Activated T-helper 17 cell treated with anti-CD3 and anti-CD28 coated beads, Interleukin-2, amount 50 U/mL, for 72 hours (primary cell): ENCODE measurements at places on chromosomes 3 and 15. TPM values are rescaled to one million over a fixed set of nuclear protein-coding genes. Genes with fewer than 3 reads are reported as not detected.

- no peak for ATAC-seq
Observed at GRCh38 chr15:40598126-40598525, 4.1 kb downstream of the KNL1 start.

DNA sequence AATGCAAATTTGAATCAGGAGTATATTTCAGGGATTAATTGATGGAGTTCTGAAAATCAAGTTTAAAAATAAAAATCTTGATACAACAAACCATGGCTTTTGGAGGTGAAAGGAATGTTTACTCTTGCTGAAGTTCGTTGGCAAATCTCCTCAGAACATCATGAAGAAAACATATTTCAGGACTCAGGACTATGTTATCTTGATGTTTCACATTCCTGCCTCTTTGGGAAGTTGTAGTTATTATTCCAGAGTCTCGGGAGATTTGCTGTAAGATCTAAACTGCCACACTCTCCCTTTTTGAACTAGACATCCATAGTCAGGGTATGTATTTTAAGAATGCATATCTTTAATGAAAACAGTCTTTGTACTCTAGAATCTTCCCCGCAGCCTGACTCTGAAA lies 271.2 kb downstream of the RBMS3 start:
- no peak for ATAC-seq

GRCh38 chr3:53153264-53153823 lies 7.7 kb upstream of the PRKCD start:
- no peak for ATAC-seq

DNA sequence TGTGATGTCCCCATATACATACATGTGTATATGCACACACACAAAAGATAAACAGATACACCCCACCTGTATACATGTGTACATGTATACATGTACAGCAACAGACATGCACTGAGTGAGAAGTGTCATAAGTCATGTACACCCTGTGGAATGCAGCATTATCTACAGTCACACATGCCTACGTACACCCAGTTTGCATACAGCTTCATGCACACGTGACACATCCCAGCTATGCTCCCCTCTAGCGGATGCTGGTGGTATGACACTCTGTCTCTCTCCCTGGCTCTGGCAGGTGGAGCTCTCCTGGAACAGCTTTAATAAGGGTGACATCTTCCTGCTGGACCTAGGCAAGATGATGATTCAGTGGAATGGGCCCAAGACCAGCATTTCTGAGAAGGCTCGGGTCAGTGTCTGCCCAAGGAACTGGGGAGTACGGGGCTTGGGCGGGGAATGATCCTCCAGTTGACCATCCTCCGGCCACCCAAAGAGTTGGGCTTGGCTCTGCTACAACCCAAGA lies 6.3 kb downstream of the VILL start:
- peak; percentile 58 for ATAC-seq

- ATAC-seq = no peak
Observed at GRCh38 chr3:182323126-182323700, 470.1 kb upstream of the ATP11B start.

TM2D3 gene
- 45.6 TPM for total RNA-seq

DNA sequence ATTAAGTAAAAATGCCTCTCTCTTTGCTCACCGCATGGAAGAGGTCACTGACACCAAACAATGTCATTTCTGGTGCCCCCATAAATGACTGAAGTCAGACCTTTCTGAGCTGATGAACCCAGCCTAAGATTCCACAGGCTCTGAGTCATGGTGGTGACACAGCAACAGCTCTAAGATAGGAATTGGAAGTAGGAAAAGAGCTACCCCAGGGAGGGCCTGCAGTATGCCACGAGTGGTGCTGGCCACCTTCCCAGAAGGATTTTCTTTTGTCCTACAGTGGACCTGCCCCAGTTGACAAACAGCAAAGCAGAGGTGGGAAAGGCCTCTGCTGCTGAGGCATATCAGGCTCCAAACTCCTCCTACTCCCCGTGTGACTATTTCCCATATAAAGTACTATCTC lies 208.1 kb downstream of the MINAR1 start:
- no peak for ATAC-seq

SI gene
- not detected for total RNA-seq

ATP10A gene
- 15.5 TPM for total RNA-seq

DNA sequence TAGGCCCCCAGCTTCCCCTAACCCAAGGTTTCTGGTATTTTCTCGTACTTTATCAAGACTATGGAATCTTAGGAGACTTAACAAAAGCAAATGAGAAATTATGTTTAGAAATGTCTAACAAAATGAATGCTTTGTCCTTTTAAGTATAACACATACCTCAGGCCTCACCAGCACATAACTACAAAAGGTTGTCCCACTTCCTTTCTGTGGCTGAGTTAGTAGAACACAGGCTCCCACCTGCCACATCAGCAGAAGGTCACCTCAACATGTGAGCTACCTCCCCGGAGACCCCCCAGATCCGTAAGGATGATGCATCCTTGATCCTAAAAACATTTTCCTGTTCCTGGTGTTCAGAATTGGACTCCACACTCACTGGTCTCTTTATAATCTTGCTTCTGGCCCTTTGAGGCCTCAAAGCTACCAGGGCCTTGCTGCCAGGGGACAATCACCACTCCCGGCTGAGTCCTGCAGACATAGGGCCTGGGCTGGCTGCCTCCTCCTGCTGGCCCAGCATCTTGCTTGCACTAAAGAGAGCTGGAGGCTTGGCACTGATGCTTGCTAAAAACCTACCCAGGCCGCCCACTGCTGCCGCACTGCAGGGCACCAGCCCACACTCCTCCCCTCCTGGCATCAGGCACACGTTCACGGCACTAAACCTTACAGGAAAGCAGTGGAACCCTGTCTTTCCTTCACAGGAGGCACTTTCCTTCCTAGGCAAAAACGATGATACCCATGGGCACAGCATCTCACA lies 2.9 kb downstream of the CCRL2 start:
- no peak for ATAC-seq

- no peak for ATAC-seq
Observed at GRCh38 chr15:44081026-44082013, 113.8 kb downstream of the FRMD5 start.

- ATAC-seq = no peak
Observed at GRCh38 chr15:91649831-91650321, 203.6 kb upstream of the SLCO3A1 start.

- no peak for ATAC-seq
Observed at GRCh38 chr15:44782516-44782915, 46.2 kb downstream of the TRIM69 start.

COPS2 gene
- 66.1 TPM for total RNA-seq

- peak; percentile 73 for ATAC-seq
Observed at GRCh38 chr3:15528854-15529537, 7.5 kb upstream of the COLQ start.

- ATAC-seq = no peak
Observed at GRCh38 chr15:64483749-64484148, 23.4 kb downstream of the ZNF609 start.

DNA sequence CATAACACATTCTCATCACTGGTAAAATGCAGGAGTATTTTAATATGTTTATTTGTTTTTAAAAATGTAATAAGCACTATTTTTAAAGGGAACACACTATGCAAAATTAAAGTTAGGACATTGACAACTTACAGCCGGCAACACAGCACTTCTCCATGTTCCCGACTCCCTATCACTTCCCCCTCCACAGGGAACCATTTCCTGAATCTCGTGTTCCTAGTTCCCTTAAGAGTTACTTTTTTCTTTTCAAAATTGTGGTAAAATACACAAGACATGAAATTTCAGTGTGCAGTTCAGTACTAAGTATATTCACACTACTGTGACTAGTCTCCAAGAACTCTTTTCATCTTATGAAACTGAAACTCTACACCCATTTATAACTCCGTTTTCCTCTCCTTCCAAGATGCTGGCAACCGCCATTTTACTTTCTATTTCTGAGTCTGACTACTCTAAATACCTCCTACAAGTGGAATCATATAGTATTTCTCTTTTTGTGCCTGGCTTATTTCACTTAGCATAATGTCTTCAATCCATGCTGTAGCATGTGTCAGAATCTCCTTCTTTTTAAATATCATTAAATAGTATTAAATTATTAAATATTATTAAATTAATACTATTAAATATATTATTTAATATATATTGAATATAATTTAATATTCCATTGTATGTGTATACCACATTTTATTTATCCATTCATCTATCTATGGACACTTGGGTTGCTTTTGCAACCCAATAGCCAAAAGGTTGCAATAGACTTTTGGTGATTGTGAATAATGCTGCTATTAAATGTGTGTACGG lies 25.9 kb upstream of the UBE2Q2 start:
- peak; percentile 93 for ATAC-seq

DNA sequence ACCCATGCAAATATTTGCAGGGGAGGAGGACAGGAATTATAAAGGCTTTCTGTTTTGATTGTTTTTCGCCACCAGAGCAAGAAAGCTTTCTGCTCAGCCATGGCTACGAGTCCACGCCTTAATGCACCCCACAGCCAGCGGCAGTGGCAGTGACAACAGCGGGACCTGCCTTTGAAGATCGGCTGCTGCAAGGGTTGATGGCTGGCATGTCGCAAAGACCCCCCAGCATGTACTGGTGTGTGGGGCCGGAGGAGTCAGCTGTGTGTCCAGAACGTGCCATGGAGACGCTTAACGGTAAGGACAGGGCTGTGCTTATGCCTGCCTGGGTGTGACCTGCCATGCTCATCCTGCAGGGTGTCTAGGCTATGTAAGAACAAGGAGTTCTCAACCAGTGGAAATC lies 5.3 kb downstream of the LRRK1 start:
- no peak for ATAC-seq

GRCh38 chr15:101446518-101447167 lies 42.9 kb downstream of the PCSK6 start:
- peak; percentile 54 for ATAC-seq

- ATAC-seq = no peak
Observed at GRCh38 chr3:9884555-9885165, 4.6 kb upstream of the CIDEC start.

DNA sequence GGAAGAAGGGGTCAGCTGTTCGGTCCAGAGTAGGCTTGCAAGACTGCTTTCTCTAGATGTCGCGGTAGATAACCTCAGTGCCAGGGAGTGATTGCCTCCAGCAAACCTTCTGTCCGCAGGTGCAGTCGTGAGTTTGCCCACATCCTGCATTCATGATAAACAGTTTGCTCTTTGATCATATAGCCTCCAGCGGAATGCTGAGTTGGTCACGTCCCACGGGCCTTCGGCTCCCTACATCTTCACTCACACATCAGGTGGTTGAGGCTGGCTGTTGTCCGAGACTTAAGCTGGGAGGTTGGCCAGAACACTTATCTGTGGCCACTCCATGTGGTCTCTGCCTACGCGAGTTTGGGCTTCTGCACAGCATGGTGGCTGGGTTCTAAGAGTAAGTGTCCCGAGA lies 62.1 kb upstream of the NR2C2 start:
- peak; percentile 62 for ATAC-seq

DNA sequence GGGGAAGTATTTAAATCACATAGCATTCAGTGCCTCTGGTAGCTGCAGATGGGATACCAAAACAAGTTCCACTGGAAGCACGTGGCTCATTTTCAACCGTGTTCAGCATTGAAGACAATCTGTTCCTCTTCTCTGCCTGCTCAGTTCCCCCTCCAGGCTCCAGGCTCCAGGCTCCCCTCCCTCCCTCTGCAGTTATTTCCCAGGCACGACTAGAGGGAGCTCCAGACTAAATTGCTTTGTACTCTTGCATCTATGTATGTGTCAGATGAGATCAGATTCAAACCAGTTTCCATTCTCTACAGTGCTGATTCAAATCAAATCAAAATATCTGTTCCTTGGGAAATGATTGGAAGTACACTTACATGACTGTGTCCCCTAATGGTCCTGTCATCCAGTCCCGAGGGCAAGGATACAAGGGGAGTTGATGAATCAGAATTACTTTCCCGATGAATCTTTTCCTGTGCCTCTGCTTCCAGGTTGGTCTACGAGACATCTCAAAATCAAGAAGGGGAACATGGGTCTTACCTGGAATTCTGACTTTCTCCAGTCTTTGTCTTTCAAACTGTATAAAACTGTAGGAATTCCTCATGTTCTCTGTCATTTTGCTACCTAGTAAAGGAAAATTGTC lies 600.5 kb downstream of the EDEM1 start:
- no peak for ATAC-seq

SNRPN gene
- 43.5 TPM for total RNA-seq

DNA sequence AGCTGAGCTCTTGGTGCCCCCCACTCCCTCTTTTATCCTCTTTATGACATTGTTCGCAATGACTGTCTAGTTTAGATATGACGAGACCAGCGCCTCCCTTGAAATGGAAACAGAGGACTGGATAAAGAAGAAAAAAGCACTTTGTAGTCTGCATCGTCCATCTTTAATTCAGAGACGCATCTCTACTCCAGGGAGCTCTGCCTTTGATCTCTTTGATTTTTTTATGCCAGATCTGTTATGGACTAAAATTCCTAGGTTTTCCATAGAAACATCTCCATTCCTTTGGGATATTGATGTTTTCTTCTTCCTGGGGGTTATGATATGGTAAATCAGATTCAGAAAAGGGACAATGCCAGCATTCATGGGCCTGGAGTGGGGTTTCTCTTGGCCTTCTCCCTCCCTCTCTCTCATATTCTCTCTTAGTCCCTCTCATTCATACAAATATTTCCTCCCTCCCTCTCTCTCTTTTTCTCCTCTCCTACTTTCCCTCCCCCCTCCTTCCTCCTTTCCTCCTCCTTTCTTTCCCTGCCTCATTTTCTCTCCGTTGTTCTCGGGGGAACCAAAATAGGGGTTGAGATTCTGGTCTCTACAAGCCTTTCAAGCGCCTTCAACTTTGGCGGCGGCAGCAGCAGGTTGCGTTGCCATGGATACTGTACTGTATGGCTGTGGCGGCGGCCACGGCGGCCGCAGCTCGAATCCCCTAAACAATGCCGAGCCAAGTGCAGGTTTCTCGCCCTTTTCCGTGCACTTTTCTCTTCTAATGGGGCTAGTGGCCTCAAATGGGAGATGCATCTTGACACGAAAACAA lies 45.5 kb downstream of the ZIC4 start:
- no peak for ATAC-seq

DNA sequence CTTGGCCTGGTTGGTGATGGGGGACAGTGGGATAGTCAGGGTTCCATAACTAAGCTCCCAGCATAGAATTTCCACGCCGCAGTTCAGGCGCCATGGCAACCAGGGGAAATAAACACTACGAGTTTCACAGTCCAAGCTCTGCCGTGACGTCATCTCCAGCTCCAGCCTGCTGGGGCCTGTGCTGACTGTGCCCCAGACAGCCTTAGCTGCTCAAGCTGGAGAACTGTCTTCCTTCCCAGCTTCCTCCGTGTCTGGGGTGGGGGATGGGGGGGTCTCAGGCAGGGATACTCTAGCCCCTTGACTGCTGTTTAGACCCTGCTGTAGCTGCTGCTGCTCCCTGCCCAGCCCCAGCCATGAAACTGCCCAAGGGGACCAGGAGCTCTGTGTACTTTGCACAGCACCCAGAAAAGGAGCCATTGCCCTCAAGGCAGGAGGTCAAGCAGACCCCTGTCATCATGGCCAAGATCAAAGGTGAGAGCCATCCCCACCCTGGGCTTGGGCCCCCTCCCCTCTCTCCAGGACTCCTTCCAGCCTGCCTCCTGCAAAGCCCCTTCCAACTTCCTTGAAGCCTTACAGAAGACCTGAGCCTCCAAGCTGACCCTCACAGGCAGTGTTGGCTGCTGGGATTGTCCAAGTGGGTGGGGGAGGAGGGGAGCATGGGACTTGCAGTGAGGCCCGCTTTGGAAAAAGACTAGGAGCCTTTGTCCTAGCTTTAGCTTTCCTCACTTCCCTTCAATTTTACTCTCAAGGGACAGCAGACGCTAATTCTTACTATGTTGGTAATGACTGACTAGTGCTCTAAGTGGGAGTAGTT lies 11.4 kb upstream of the CSPG4 start:
- peak; percentile 66 for ATAC-seq

- ATAC-seq = no peak
Observed at GRCh38 chr3:56251343-56251945, 216.8 kb downstream of the ERC2 start.
